ENCODE measurements at places on chromosomes 6 and 20.

DNA sequence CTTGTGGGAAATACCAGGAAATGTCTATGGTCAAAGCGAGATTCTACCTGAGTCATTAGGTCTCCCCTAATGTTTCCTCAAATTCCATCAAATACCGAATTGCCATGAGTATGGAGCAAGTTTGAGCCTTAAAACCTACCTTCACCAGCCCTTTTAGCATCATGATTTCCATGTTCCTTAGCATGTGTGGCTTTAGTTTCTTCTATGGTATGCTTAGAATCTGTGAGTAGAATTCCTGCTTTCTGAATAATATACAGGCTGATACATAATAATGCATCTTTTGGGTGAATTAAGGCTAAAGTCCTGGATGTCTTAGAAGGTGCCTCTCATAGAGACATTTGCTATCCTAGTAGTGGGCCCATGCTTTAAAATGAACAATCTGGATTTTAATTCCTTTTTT lies 32.0 kb downstream of the TSPYL4 start:
- DNase-seq = no peak

DNA sequence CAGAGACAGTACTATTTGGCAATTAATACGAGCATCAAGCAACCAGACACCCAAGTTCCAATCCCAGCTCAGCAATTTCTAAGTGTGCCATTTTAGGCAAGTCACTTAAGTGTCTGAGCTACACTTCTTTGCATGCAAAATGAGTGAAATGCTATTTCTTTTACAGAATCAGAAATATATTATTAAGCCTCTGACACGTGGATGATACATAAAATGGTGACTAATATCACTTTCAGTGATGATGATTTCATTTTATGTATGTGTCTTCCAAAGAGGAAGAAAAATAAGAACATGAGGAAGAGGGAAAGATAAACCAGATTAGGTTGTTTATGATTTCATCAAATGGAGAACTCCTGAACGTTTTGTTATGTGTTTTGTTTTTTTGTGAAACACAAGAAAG lies 158.6 kb downstream of the TSHZ2 start:
- no peak for DNase-seq

DNA sequence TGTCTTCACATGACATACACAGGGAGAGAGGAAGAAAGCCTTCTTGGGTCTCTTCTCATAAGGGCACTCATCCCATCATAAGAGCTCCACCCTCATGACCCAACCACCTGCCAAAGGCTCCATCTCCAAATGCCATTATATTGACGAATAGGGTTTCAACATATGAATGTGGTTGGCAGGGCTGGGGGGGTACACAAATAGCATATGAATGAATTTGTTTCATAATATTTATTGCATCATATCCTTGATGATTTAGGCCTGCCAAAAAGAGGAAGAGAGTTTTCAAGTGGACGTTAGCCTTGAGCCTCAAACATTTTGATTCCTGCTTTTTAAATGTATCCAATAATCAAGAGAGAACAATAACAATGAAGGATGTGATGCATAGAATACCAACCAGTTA lies 26.2 kb upstream of the OPRM1 start:
- DNase-seq = no peak

- no peak for DNase-seq
Observed at GRCh38 chr6:144036835-144037195, 28.8 kb upstream of the PLAGL1 start.

GRCh38 chr20:1562622-1563021 lies 5.1 kb upstream of the SIRPD start:
- DNase-seq = no peak

- no peak for DNase-seq
Observed at GRCh38 chr6:75602246-75603105, 796 bp downstream of the SENP6 start.

- DNase-seq = no peak
Observed at GRCh38 chr20:61184194-61184593, 67.9 kb upstream of the CDH4 start.

DNA sequence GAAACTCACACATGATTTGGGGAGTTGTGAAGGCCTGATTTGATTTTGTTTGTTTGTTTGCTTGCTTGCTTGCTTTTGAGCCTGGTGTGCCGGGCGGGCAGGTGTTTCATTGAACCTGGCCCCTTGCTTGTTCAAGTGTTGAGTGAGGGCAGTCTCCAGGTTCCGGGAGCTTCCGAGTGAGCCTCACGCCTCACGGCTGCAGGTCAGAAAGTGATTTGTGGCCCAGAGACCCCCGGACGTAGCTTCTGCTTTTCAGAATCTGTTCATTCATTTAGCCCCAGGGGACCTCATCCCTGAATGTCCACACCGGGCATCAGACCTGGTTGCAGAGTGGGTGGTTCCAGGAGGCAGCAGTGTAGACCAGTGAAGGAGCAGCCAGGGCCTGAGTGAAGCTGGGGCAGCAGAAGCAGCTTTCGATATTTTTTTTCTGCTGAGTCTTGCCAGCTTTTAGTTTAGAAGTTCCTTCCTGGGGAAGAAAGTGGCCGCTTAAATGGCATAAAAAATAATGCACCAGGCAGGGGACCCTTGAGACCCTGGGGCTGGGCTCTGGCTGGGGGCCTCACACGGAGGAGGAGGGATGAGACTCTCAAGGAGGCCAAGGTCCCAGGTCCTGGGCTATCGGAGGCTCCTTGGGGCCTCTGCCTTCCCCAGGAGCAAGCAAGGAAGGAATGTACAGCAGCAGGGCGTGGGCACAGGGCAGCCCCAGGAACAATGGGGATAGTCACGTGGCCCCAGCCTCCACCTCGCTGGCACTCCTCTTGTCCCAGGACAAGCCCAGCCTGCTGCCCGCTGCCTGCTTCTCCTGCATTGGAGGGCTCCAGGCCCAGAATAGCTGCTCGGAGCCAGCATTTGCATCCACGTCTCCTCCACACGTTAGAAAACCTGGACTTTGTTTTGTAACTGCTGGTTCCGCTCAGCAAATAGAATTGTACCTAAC lies 89.2 kb upstream of the BHLHE23 start:
- DNase-seq = peak; percentile 34

DNA sequence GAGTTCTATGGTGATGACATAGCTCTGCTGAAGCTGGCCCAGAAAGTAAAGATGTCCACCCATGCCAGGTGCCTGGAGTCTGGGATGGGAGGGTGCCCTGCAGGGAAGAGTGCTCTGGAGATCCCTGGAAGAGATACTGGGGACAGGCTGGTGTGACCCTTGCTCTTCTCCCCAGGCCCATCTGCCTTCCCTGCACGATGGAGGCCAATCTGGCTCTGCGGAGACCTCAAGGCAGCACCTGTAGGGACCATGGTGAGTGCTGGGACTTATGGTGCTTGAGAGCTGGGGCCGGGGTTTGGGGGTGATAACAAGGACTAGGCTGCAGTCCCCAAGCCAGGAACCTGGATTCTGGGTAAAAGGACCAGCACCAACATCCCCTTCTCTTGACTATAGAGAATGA lies 2.2 kb upstream of the CFB start:
- no peak for DNase-seq

DNA sequence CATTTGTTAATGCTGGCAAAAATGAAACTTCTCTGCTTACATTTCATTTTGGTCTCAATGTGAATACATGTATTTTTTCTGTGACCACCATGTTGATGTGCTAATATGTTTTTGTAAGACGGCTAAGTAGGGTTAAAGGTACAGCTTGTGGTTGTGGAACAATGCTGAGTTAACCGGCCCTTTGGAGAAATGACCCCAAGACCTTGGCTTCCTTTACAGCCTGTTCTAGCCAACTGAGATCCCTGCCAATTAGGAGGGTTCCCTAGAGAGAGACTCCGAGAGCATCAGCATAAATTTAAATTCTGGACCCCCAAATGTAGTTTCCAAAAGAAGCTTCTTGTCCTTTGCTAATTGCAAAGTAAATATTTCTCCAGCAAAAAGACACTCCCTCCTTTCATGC lies 44.4 kb downstream of the RSPO3 start:
- DNase-seq = no peak

GRCh38 chr6:163530406-163530805 lies 115.9 kb downstream of the QKI start:
- no peak for DNase-seq

- DNase-seq = no peak
Observed at GRCh38 chr6:92538275-92538674, 881.1 kb downstream of the EPHA7 start.

GRCh38 chr6:138129190-138129589 lies 22.0 kb upstream of the PERP start:
- DNase-seq = no peak

GRCh38 chr6:52610011-52610410 lies 33.2 kb upstream of the TRAM2 start:
- DNase-seq = no peak

- DNase-seq = no peak
Observed at GRCh38 chr20:58402305-58402704, 13.3 kb downstream of the VAPB start.

GRCh38 chr20:845226-845868 lies 11.8 kb downstream of the FAM110A start:
- no peak for DNase-seq

DNA sequence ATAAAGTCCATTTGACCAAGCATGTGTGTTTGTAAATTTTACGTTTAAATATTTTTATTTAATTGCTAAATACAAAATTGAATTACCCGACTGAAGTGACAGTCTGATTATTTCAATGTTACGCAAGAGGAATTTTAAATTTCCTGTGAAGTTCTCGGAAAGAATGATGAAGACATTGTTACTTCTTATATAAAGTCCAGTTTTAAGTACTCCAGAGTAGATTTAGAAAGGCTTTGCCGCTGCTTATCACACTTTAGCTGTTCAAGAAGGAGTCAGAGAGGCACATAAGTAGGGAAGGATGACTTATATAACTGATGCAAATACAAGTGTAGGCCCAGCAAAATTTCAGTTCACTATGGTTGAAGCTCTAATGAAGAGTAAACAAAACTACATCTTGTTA lies 265.1 kb upstream of the CITED2 start:
- no peak for DNase-seq

- no peak for DNase-seq
Observed at GRCh38 chr20:63829603-63829944, 1.5 kb downstream of the ZBTB46 start.

GRCh38 chr6:138030872-138031271 lies 76.3 kb downstream of the PERP start:
- no peak for DNase-seq

GRCh38 chr6:123547216-123547978 lies 89.4 kb downstream of the TRDN start:
- no peak for DNase-seq

DNA sequence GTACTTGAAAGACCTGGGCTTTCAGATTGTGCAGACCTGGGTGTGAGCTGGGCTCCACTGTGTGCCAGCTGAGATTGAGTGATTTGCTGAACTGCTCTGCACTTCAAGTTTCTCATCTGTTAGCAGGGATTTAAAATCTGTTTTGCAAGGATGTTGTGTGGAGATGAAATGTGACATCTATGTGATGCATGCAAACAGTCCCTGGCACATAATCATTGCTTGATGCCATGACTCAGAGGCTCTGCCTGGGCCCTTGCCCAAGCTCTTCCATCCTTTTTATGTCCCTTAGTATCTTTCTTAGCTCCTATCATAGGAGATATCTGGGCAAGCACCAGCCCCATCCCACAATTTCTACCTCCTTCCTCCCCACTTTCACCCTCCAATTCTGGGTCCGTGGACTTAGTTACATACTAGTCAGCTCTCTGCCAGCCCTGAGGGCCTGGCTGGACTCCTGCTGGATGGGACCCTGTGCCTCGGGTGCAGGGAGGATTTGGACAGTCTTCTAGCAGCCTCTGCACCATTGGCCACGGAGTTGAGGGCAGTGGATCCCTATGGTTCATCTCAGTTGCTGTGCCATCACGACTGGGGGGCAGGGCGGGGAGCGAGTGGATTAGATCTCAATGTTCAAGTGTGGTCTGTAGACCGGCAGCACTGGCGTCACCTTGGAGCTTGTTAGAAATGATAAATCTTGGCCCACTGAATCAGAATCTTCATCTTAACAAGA lies 103.6 kb downstream of the MAP3K7 start:
- DNase-seq = no peak

DNA sequence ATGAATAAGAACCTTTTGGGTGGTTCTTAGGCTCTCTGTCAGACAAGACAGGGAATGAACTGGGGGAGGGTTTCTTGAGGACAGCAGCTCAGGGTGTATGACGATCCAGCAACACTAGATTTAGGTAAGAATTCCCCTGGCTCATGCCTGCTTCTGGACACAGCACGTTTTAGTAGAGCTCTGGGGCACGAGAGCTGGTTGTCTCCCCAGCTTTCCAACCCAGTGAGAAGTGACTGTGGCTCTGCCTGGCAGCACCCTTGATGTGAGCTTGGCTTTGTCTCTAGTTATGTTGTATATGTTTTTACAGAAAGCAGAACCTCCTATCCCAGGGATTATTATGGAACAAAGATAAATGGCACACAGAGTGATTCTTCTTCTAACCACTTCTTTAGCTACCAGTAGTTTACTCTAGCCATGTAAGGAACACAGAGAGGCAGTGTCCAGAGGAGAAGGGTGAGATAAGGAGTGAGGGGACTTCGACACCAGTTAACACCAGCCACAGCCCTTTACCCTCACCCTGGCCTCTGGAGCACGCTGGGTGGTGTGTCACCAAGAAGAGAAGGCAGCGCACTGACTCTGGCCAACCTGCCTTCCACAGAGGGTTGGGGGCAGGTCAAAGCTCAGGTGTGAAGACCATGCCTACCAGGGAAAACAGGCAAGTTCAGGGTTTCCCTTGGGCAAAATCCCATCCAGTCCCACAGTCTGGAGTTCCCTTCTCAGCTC lies 3.9 kb downstream of the APOBEC2 start:
- DNase-seq = no peak

DNA sequence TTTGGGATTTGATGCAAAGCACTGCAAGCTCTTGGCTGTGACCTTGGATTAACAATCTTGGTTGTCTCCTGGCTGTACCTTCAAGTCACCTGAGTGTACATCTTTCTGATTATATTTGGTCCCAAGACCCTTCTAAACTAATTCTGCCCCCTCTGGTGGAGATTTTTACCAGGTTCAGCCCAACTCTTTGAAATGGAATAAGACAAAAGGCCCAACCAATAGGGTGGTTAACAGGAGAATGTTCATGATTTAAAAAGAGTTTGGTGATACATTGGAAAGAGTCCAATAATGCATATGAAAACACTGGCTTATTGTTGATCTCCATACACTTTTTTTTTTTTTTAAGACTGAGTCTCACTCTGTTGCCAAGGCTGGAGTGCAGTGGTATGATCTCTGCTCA lies 77.5 kb upstream of the CD83 start:
- DNase-seq = no peak

DNA sequence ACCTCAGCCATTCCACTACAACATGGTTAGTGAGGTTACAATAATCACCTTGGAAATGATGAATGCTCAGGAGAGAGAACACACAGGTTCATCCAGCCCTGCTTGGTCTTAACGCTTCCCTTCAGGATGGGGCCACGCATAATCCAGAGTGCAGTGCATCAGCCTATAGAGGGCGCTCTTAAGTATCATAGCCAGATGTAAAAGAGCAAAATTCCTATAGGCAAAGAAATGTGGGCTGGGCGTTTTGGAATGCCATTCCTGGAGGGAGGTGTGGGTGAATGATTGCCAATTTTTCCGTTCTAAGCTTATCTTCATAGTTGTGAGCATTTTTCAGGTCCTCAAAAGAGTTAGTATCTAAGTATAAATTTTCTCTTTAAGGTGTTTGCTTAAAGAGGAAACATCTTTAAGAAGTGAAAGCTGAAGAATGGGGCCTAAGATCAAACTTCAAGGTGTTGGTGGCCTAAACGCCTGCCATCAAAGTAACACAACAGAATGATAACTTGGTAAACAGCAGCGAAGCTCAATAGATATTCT lies 1.8 kb downstream of the RIPOR2 start:
- DNase-seq = no peak

Data from left lobe of liver (tissue), 2 donors.